Activated T-helper 17 cell treated with anti-CD3 and anti-CD28 coated beads, Interleukin-2, amount 50 U/mL, for 72 hours (primary cell): ENCODE measurements at places on chromosomes 3 and 15.

DNA sequence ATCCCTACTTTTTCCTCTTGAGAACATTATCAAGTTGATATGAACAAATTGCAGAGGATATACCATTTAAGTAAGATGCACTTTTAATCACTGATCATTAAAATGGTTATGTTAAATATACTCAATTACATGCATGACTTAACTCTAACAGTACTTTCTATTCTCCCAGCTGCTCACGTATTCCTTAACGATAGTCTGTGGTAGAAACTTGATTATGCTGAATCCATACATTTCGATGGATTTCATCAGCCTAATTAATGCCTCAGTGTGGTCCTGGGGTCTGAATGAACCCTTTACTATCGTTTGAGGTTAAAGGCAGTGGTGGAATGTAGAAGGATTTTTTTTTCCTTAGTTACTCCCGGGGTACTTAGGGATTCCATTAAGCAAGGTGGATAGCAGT lies 18.6 kb downstream of the SOX2 start:
- no peak for ATAC-seq
- H3K36me3 ChIP-seq, result peaks cover 11% of the 10 kb centered on the region
- no peaks in the 10 kb centered on the region for H3K4me1 ChIP-seq
- H3K27ac ChIP-seq, result no peak overlapping the region
- H3K4me3 ChIP-seq, result no peak overlapping the region
- peaks cover 64% of the 10 kb centered on the region for H3K27me3 ChIP-seq

DNA sequence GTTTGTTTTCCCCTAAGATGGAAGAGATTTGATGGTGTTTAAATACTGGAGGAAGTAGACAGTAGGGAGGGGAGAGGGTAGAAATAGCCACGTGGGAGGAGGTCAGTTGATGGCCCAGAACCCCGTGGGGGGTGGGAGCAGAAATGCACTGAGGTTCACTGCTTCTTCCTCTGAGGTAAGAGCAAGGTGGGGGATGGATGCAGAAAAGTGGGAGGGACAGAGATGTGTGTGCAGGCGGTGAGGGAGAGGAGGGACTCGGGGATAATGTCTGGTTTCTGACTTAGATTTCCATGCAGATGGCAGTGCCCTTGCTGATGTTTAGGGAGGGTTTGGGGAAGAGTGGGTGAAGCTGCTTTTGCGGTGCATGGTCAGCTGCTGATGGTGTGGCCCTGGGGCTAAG lies 102.9 kb downstream of the ARNT2 start:
- H3K36me3 ChIP-seq, result no peaks in the 10 kb centered on the region
- H3K27ac ChIP-seq, result no peak overlapping the region
- H3K4me3 ChIP-seq, result no peak overlapping the region
- peaks cover 19% of the 10 kb centered on the region for H3K27me3 ChIP-seq

DNA sequence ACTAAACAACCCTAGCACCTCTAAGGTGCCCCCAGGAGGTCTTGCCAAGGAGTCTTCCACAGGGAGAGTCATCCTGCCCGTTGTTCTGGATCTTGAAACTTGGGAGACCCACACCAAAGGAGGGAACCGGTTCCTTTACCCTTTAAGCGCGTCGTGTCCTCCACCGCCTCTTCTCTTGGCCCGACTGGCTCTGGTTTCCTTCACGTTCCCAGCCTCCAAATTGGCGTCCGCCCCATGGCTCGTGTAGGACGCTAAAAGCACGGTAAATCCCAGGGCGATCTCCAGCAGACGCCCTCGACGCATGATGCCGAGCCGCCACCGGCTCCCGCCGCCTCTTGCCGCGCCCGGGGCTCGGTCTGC lies 1.1 kb downstream of the FBN1 start:
- no peak for ATAC-seq
- H3K4me1 ChIP-seq, result no peaks in the 10 kb centered on the region
- H3K27me3 ChIP-seq, result peaks cover 31% of the 10 kb centered on the region
- H3K27ac ChIP-seq, result no peak overlapping the region
- no peak overlapping the region for H3K4me3 ChIP-seq

- H3K27ac ChIP-seq, result no peak overlapping the region
- H3K4me1 ChIP-seq, result no peaks in the 10 kb centered on the region
- no peak overlapping the region for H3K4me3 ChIP-seq
- no peaks in the 10 kb centered on the region for H3K27me3 ChIP-seq
Measured at GRCh38 chr3:147189016-147189415, 217.3 kb downstream of the ZIC4 start.

- no peak overlapping the region for H3K27ac ChIP-seq
- H3K27me3 ChIP-seq, result peaks cover 3% of the 10 kb centered on the region
- no peak overlapping the region for H3K4me3 ChIP-seq
- peak; percentile 26 for ATAC-seq
- H3K36me3 ChIP-seq, result no peaks in the 10 kb centered on the region
Measured at GRCh38 chr3:23161896-23162570, 41.1 kb upstream of the UBE2E2 start.

DNA sequence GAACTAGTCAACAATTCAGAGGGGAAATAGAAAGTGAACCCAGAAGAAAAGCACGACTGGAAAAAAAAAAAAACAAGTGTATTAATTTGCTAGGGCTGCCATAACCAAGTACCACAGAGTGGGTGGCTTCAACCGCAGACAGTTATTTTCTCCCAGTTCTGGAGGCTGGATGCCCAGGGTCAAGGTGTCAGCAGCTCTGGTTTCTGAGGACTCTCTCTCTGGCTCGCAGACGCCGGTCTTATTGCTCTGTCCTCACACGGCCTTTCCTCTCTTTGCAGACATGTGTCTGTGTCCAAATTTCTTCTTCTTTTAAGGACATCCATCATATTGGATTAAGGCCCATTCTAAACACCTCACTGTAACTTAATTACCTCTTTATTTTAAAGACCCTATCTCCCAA lies 291.8 kb downstream of the XXYLT1 start:
- H3K27me3 ChIP-seq, result peaks cover 22% of the 10 kb centered on the region
- H3K27ac ChIP-seq, result no peak overlapping the region
- H3K36me3 ChIP-seq, result no peaks in the 10 kb centered on the region
- H3K4me1 ChIP-seq, result no peaks in the 10 kb centered on the region
- no peak for ATAC-seq
- no peak overlapping the region for H3K4me3 ChIP-seq

GRCh38 chr3:56758539-56758981 lies 43.2 kb downstream of the ARHGEF3 start:
- peaks cover 63% of the 10 kb centered on the region for H3K36me3 ChIP-seq
- ATAC-seq, result peak; percentile 86
- H3K27ac ChIP-seq, result peak overlapping the region; percentile 49

- H3K4me1 ChIP-seq, result no peaks in the 10 kb centered on the region
- no peaks in the 10 kb centered on the region for H3K27me3 ChIP-seq
- H3K4me3 ChIP-seq, result no peak overlapping the region
Measured at GRCh38 chr3:55826731-55827496, 339.8 kb upstream of the WNT5A start.

DNA sequence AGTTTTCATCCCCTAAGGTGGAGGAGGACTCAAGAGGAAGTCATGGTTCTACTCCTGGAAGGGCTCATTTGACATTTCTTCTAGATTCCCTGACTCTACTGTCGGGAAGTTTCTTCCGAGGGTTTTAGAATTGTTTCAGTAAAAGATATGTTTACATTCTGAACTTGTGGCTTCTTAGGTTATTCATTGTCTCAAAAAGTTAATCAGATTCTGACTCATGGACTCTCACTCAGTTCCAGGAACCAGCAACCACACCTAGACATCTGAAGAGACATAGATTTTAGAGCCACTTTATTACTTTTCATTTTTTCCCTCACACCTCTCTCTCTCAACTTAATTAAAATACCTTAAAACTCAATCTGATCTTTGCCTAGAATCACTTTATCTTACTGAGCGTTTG lies 862.6 kb downstream of the AGBL1 start:
- no peak overlapping the region for H3K27ac ChIP-seq
- no peak overlapping the region for H3K4me3 ChIP-seq
- peak; percentile 53 for ATAC-seq
- peaks cover 15% of the 10 kb centered on the region for H3K27me3 ChIP-seq
- no peaks in the 10 kb centered on the region for H3K36me3 ChIP-seq

- peaks cover 86% of the 10 kb centered on the region for H3K36me3 ChIP-seq
- H3K4me3 ChIP-seq, result no peak overlapping the region
- H3K4me1 ChIP-seq, result peaks cover 6% of the 10 kb centered on the region
Measured at GRCh38 chr15:61871926-61872522, 188.2 kb downstream of the VPS13C start.

DNA sequence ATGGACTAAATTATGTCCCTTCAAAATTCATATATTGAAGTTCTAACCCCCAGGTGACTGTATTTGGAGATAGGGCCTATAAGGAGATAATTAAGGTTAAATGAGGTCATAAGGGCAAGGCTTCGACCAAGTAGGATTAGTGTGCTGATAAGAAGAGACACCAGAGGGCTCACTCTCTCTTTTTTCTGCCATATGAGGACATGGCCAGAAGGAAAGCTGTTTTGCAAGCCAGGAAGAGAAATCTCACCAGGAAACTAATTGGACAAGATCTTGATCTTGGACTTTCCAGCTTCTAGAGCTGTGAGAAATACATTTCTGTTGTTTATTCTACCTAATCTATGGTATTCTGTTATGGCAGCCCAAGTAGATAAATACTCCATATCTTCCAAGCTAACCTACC lies 503.6 kb upstream of the NAALADL2 start:
- no peak for ATAC-seq
- H3K27ac ChIP-seq, result no peak overlapping the region
- no peak overlapping the region for H3K4me3 ChIP-seq
- no peaks in the 10 kb centered on the region for H3K36me3 ChIP-seq
- H3K27me3 ChIP-seq, result no peaks in the 10 kb centered on the region
- H3K4me1 ChIP-seq, result no peaks in the 10 kb centered on the region

DNA sequence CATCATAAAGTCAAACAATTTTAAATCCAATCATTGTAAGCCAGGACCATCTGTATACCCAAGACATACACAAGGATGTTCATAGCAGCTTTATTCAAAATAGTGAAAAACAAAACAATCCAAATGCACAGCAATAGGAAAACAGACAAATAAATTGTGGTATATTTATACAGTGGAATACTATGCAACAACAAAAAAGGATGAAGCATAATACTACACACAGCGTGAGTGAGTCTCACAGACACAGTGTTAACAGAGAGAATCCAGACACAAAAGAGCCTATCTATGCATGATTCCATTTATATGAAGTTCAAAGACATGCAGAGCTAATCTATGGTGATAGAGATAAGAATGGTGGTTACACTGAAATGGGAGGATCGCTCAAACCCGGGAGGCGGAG lies 5.6 kb upstream of the MUC20 start:
- no peak for ATAC-seq
- peaks cover 28% of the 10 kb centered on the region for H3K36me3 ChIP-seq
- no peak overlapping the region for H3K27ac ChIP-seq
- no peaks in the 10 kb centered on the region for H3K27me3 ChIP-seq
- no peak overlapping the region for H3K4me3 ChIP-seq
- peaks cover 7% of the 10 kb centered on the region for H3K4me1 ChIP-seq

DNA sequence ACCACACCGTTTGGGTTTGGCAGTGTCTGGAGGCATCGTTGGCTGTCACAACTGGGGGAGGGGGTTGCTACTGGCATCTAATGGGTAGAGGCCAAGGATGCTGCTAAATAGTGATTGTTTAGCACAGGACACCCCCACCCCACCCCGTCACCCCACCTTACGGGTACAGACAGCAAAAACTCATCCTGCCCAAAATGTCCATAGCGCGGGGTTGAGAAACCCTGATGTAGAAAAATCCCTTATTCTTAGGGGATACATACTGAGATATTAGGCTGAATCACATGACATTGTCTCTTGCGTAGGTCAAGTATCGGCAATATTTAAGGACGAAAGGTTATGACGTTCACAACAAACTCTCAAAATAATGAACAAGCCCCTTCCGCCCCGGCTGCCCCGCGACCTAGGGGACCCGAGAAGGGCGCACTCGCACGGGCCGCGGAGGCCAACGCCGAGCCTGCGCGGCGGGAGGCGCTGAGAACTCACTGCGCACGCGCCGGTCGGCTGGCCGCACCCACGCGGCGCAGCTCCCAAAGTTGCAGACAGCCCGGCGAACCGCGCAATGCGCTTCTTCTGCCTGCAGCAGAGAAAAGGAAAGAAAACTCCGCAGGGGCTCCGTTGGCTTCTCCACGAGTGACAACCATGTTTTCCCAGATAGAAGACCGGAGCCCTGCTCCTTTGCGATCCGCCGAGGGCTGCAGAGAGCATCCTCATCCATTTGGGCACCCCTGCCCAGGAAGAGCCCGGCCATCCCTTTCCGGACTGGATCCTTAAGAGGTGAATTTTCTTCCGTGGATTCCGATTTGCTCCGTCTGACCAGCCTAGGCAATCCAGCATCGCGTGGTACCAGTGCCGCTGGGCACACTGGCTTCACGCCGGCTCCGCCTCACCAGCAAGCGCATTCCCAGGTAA lies 136.8 kb upstream of the CCDC54 start:
- peaks cover 3% of the 10 kb centered on the region for H3K27me3 ChIP-seq
- H3K4me3 ChIP-seq, result peak overlapping the region; percentile 88
- H3K27ac ChIP-seq, result peak overlapping the region; percentile 42
- no peaks in the 10 kb centered on the region for H3K36me3 ChIP-seq
- peak; percentile 91 for ATAC-seq

DNA sequence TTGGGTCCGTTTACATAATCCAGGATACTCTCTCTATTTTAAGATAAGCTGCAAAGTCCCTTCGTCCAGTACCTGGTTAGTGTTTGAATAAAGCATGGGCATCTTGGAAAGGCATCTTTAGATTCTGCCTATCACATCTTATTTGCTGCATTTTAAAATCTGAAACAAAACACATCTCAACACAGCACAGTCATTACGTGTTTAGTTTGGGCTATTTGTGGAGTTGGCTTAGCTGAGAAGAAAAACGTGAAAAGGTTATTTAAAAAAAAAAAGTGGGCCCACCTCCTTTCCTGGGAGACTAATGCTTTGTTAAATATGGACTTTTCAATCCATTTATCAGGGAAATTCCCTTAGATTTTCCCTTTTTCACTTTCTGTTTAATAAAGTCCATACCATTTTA lies 174.5 kb upstream of the WNT5A start:
- H3K4me1 ChIP-seq, result no peaks in the 10 kb centered on the region
- H3K27ac ChIP-seq, result no peak overlapping the region
- no peak for ATAC-seq
- no peaks in the 10 kb centered on the region for H3K36me3 ChIP-seq
- no peak overlapping the region for H3K4me3 ChIP-seq
- peaks cover 18% of the 10 kb centered on the region for H3K27me3 ChIP-seq

DNA sequence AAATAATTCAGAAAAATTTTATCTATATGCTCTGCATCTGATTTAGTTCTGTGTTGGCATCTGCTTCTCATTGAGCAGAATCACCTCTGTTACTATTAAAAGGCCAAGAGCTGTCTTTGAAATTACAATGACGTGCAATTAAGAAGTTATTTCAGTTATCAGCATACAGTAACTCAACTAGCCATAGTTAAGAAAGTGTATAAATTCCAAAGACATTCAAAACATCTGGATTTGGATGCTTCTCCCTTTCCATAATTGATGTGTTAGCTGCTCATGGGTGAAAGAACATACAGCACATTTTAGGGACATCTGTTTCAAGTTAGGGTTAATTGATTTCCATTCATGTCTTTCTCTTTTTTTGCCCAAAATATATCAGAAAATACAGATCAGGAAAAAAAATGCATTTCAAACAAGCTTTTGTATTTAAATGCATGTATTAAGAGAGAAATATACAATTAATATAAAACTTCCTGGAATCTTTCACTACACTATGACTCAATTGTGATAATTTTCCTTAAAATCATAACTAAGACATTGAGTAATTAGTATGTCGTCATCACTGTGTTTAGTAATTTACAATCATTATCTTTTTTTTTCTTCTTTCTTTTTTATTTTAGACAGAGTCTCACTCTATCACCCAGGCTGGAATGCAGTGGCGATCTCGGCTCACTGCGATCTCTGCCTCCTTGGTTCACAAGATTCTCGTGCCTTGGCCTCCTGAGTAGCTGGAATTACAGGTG lies 82.7 kb upstream of the MBNL1 start:
- ATAC-seq, result no peak
- no peaks in the 10 kb centered on the region for H3K27me3 ChIP-seq
- no peaks in the 10 kb centered on the region for H3K36me3 ChIP-seq
- no peak overlapping the region for H3K27ac ChIP-seq
- no peak overlapping the region for H3K4me3 ChIP-seq
- peaks cover 41% of the 10 kb centered on the region for H3K4me1 ChIP-seq
